Stimulated activated CD8-positive, alpha-beta memory T cell treated with anti-CD3 and anti-CD28 coated beads, Interleukin-7, amount 100 ng/mL, for 1 hour (primary cell): ENCODE measurements at places on chromosomes 12 and 14.

DNA sequence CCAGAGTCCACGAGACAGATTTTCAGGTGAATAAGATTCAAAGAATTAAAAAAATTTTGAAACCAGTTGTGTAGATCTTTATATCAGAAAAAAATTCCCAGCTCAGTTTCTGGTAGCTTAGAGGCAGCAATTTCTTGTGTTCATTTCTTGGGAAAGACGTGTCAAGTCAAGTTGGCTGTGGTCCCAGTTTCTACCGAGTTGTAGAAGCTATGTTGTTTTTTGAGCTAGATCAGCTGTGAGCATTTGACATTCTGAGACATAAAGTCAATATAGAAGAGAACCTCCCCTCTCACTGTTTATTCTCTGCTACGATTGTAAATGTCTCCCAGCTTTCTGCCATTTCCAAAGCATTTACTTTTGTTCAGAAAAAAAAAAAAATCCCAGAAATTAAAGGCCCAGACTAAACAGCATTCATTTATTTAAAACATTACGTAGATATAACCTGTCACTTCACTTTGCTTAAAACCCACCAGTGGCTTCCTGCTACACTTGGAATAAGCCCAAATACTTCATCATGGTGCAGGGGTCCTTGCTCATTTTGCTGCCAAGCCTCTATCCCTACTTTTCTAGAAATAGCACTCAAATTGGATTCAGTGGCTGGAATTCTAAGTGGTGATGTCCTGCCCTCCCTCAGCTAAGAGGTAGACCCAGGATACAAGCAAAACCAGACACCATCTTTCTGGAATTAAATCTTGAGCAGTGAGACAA is 20.6 kb upstream of the PYGL start:
- no peak for DNase-seq

- DNase-seq = no peak
These were observed 137.8 kb downstream of the PRKCH start for GRCh38 chr14:61459229-61459628.

DNA sequence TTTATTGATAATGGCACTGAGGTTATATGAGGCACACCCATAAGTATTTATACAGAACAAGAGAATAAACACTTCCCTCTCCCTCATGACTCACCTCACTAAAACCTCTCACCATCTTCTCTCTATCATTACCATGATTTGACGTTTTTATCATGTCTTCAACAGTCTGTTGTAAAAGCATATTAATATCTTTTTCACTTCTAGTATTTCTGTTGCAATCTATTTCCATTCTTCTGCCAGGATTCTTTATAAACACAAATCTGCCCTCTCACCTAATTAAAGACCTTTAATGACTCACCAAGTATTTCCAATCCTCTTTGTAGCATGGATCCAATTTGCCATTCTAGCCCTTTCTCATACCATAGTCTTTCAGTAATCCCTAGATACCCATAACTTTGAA is 527.7 kb downstream of the SLC16A7 start:
- DNase-seq = no peak

GRCh38 chr12:118237052-118237665 is 101.2 kb downstream of the PEBP1 start:
- no peak for DNase-seq

GRCh38 chr12:4742416-4742970 is 22.3 kb downstream of the GALNT8 start:
- DNase-seq = no peak

DNA sequence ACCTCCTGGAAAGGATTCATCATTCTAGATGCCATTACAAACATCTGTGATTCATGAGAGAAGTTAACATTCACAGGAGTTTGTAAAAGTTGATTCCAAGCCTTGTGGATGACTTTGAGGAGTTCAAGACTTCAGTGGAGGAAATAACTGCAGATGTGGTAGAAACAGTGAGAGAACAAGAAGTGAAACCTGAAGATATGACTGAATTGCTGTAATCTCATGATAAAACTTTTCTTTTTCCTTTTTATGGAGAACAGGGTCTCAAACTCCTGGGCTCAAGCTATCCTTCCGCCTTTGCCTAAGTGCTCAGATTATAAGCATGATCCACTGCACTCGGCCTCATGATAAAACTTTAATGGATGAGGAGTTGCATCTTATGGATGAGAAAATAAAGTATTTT is 64.5 kb upstream of the GTF2A1 start:
- DNase-seq = no peak

DNA sequence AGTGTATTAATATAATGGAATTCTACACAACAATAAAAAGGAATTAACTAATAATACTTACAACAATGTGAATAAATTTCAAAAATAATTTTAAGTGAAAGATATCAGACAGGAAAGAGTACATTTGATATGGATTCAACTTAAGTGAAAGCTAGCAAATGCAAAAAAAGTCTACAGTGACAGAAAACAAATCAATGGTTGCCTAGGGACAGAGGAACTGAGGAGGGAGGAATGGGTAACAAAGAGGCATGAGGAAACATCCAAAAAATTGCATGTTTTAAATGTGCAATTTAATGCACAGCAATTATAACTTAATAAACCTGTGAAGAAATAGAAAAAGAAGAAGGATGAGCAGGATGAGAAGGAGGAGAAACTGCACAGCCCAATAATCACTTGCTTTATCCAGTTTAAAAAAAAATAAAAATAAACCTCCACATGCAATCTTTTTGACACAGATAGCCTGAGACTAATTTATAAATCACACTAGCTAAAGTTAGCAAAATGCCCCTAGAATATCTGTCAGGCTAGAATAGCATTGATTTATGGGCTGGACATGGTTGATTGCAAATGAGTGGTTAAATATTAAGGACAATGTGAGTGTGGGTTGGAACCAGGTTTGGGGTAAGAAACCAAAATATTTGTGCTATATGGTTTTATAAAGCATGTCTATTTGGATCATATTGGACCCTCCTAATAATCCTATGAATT is 1089.1 kb downstream of the TRHDE start:
- DNase-seq = no peak

DNA sequence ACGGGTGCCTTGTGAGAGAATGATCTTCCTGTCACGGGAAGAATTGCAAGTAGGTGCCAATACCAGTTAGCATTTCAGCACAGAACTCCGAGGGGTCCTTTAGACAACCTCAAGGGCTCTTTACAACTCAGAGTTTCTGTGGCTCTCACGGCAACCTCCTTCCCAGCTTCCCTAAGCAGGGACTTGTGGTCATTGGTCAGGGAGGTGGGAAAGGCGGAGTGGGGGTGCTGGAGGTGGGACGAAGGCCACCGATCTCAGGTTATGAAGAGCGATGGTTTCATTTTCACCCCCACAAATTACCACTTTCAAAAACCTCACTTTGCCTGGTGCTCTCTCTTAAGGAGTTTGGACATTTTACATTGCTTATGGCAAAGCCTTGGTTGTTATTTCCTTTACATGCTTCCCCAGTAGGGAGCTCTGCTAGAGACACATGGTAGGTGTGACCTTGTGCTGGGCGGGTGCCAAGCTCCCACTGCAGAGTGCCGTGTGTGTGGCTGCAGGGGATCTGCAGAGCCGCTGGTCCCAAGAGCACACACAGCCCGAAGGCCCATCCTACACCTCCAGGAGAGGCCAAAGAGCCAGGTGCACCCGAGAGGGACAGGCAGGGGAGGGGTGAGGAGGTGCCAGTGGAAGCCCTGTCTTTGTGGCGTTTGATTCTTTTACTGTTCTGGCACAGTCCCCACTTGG is 21.4 kb downstream of the BCL2L14 start:
- DNase-seq = no peak

DNA sequence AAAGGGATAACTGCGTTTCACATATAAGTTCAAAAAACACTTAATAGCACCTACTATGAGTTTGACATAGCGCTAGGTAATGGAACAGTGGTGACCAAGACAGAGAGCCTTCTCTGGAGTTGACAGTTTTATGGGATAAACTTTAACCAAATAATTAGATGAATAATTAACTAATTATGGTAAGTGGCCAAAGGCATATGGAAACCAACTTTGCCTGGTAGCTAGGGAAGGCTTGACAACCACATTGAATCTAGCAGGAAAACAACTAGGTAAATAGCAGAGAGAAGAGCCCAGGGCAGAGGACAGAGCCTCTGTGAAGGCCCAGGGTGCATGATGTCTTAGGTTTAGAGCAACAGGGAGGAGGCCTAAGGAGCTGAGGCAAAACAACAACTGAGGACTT is 52.1 kb downstream of the DUSP16 start:
- DNase-seq = no peak

- no peak for DNase-seq
These were observed 197.0 kb downstream of the ETNK1 start for GRCh38 chr12:22821985-22822384.

GRCh38 chr14:50932156-50932555 is 12.1 kb downstream of the PYGL start:
- no peak for DNase-seq

- no peak for DNase-seq
These were observed 70.6 kb upstream of the CAPRIN2 start for GRCh38 chr12:30825341-30825740.

DNA sequence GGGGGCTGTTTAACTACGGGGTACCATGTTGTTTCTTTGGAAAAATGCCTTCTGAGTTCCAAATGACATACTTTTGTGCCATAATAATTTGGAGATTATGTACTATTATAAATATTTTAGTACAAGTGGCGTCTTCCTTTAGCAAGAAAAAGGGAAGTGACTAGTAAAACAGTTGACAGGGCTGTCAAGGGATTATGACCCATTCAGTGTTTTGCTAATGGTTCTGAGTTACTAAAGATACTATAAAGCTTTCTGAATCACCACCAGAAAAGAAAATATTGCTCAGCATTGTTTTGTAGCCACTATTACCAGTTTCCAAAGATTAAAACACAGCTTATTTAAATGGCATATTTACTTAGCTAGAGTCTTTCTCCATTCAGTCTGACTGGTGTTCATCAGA is 334.9 kb downstream of the SNAPC1 start:
- DNase-seq = no peak

GRCh38 chr12:75374971-75375370 is 15.9 kb upstream of the GLIPR1L2 start:
- no peak for DNase-seq

GRCh38 chr12:53965281-53966084 is 7.4 kb upstream of the HOXC11 start:
- no peak for DNase-seq

GRCh38 chr14:87199381-87199780 is 793.6 kb downstream of the GALC start:
- no peak for DNase-seq

DNA sequence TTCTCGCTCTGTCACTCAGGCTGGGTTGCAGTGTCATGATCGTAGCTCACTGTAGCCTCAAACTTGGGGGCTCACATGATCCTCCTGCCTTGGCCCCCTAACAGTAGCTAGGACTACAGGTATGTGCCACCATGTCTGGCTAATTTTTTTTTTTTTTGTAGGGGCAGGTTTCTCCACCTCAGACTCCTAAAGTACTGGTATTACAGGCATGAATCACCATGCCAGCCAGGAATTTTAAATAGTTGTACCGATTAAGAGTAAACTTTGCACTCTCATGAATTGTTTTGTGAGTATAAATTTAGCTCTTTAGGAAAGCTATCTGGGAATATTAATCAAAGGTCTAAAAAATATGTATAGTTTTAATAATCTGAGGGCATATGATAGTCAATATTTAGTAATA is 25.5 kb downstream of the YEATS4 start:
- no peak for DNase-seq

DNA sequence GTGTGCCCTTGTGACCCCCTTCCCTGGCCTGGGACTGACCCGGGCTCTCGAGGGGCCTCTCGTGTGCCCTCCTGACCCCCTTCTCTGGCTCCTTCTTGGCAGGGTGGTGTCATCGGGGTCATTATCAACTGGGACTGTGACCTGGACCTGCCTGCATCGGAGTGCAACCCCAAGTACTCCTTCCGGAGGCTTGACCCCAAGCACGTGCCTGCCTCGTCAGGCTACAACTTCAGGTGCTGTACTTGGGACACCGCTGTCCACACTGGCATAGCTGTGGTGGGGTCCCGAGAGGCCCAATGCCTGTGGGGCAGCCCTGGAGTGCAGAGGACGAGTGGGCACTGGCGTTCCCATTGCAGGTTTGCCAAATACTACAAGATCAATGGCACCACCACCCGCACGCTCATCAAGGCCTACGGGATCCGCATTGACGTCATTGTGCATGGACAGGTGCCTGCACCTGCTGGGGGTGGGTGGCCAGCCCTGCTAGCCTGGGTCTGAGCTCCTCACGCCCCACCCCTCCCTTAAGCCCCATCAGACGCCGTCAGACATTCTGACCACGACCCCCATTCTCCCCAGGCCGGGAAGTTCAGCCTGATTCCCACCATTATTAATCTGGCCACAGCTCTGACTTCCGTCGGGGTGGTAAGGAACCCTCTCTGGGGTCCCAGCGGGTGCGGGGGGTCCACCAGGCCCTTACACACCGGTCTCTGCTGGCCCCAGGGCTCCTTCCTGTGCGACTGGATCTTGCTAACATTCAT is 2.5 kb downstream of the P2RX2 start:
- DNase-seq = no peak

GRCh38 chr12:47121146-47121545 is 41.4 kb upstream of the AMIGO2 start:
- no peak for DNase-seq

- no peak for DNase-seq
These were observed 79.8 kb downstream of the ADGRD1 start for GRCh38 chr12:131033486-131033885.

DNA sequence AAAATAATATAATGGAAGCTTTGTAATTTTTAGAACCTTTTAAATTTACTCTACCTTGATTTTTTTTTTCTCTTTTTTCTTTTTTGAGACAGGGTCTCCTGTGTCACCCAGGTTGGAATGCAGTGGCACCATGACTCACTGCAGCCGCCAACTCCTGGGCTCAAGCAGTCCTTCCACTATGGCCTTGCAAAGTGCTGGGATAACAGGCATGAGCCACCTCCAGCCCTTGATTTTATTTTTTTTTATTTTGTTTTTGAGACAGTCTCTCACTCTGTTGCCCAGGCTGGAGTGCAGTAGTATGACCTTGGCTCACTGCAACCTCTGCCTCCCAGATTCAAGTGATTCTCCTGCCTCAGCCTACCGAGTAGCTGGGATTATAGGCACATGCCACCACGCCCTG is 65.3 kb upstream of the TRAF3 start:
- DNase-seq = no peak

DNA sequence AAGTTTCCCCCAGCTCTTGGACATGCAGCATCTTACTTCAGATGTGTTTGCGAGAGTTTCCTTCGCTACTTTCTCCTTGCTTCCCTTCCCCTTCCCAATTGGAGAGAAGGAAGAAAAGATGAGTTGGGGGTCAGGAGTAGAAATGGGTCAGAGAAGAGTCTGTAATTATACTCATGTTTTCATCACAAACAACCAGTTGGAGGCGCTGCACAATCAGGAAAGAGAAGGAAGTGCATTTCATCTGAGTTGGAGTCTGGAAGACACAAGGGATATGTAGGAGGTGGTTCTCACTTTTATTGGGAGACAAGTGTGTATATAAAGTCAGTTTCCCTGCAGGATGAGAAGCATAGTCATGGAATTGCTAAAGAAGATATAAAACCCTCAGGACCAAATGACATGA is 31.3 kb upstream of the VSX2 start:
- DNase-seq = no peak

GRCh38 chr12:80946591-80946990 is 8.9 kb upstream of the LIN7A start:
- DNase-seq = no peak

GRCh38 chr12:95700316-95700785 is 90.2 kb downstream of the NTN4 start:
- DNase-seq = no peak

GRCh38 chr14:67806246-67806645 is 10.1 kb downstream of the ZFYVE26 start:
- DNase-seq = no peak

GRCh38 chr12:75698052-75698451 is 186.6 kb upstream of the KRR1 start:
- no peak for DNase-seq
